ENCODE measurements at places on chromosomes 3 and 15.

- DNase-seq: no peak
Observed at GRCh38 chr3:177334803-177335202, 137.5 kb upstream of the TBL1XR1 start.

DNA sequence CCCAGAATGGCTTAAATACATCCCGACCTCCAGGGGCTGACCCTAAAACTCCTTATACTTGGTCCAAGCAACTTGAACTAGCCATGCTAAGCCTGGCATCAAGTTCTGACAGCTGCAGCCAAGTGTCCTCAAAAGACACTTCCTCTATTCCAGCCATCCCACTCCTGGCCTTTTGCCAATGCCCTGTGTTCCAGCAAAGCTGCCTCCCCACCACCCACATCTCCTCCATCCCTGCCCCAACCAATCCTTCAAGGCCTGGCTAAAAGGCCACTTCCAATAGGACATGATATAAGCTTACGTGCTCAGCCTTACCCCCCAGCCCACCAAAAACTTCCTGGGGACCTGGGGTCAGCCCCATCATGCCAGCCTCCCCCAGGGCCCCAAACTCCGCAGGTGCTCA is 40.9 kb downstream of the SEMA3G start:
- no peak for DNase-seq

- no peak for DNase-seq
Observed at GRCh38 chr3:54294214-54294613, 171.9 kb downstream of the CACNA2D3 start.

DNA sequence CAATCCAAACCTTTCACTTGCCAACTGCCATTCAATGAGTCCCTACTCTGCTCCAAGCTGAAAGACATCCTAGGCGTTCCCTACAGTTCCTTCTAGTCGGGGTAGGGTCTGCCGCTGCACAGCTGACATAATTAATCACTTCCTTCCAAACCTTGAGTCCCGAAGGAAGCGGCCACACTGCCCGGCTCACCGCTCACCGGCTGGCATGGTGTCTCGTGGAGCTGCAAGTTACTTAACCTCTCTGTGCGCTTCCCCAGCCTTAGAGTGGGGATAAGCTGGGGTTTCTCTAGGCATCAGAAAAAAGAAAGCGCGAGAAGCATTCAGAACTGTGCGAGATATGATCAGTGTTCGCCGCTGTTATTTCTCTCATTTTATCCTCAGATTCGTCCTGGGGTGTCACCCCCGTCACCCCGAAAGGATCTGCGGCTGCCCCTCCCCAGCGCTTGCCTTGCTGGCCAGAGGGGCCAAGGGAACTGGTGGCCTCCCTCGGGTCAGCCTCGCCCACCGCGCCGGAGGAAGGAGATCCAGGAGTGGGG is 748 bp downstream of the MRPS25 start:
- no peak for DNase-seq

GRCh38 chr3:128620268-128620691 is 30.3 kb downstream of the RPN1 start:
- DNase-seq: no peak

DNA sequence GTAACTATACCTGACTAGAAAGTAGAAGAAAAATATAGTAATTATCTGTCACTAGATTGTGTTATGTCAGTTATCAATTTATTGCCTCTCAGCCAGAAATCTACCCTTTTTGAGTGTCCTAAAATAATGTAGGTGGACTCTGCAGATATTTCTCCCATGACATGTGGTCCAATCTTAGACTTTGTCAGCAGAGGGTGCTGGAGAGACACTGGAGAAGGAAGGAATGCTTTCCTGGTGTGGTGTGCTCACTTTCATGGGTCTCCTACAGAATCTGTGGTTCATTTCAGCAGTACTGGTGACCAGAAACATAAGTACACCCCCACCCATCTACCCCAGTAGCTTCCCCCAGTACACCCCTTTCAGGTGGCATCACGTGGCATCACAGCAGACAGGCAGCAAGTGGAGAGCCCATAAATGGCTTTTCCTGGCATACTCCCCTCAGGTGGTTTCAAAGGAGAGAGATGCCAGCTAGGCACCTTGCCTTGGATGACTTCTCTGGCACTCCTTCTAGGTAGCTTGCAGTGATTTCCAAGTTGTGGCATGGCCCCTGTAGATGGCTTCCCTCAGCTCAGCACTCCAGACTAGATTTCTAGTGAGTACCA is 114.7 kb downstream of the GADL1 start:
- DNase-seq: no peak

DNA sequence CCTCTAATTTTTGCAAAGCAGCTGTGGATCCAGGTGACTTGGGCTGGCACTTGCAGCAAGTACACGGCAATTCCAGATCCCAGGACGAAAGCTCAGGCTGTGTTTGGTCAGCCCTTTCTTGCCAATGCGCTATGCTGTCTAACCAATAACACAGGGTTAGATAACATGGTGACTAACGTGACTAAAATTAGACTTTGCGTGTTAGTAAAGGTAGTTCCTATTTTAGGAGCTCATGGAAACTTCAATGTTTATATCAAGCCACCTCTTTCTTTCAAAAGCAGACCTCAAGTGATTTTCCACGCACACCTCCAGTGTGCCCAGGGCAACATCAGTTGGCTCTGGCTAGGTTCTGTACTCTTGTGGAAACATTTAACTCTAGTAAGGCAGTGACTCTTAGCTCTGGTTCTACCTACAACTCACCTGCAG is 32.5 kb downstream of the CDCP1 start:
- DNase-seq: no peak

- DNase-seq: no peak
Observed at GRCh38 chr3:140387244-140387643, 290.6 kb upstream of the TRIM42 start.

DNA sequence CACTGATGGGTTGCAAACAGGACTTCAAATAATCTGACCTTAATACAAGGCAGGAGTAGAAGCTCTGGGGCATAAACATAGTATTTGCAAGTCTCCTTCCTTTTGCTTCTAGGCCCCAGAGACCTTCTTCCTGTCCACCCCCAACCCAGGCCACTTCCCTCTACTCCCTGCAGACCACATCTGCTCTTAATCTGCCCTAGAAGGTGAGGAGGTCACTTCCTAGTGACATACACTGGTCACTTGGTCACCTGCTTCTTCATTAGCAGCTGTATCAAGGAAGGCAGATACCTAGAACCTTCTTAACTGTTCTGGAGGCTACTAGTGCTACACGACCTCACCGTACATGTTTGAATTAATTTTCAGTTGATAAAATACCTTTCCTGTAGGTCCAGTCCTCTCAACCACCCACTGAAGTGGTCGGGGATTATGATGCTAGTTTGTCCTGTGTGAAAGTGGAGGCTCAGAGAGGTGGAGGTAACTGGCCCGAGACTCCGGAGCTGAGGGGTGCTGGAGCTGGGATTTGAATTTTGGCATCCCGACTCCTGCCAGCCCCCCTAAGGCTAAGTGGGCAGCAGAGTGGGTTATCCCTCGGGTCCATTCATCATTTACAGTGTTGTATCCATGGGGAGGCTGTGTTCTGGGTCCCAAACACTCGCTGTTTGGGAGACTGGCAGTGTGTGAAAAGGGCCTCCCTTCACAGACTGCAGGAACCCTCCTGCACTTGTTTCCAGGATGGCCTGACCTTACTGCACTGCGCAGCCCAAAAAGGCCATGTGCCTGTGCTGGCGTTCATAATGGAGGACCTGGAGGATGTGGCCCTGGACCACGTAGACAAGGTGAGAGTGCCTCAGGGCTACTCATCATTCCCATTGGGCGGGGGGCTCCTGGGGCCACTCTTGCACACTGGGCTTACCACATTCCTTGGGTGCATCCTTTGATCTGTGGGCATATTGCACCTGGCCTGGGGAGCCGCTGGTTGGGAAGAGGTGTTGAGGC is 13.9 kb downstream of the ANKDD1A start:
- DNase-seq: no peak

GRCh38 chr3:13879946-13880810 is at the start of gene WNT7A:
WNT7A (minus strand) TSS chr3:13880071; CDS start chr3:13879816, 255 bp downstream.
- DNase-seq: no peak

- no peak for DNase-seq
Observed at GRCh38 chr3:179265875-179266274, 15.0 kb upstream of the KCNMB3 start.

- no peak for DNase-seq
Observed at GRCh38 chr3:181564222-181564621, 147.5 kb upstream of the SOX2 start.

- DNase-seq: no peak
Observed at GRCh38 chr3:195025056-195025883, 245.7 kb downstream of the XXYLT1 start.

- no peak for DNase-seq
Observed at GRCh38 chr15:70447521-70447920, 315.8 kb downstream of the UACA start.

DNA sequence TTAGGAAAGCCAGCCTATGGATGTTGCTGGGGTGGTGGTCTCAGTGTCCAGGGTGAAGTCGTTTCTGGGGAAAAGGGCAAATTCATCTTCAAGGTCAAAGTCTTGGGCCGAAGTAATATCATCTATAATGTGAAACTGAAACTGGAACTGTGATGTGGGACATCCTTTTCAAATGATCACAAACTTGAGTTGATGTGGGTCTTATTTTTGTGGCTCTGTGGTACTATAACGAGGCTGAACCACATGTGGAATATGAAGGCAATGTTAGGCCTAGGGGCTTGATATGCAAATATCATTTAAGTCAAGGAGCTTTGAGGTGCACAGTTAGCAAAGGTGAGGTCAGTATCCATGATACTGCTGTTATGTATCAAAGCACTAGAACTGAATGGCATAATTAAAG is 1.5 kb upstream of the CD200R1L start:
- DNase-seq: no peak

DNA sequence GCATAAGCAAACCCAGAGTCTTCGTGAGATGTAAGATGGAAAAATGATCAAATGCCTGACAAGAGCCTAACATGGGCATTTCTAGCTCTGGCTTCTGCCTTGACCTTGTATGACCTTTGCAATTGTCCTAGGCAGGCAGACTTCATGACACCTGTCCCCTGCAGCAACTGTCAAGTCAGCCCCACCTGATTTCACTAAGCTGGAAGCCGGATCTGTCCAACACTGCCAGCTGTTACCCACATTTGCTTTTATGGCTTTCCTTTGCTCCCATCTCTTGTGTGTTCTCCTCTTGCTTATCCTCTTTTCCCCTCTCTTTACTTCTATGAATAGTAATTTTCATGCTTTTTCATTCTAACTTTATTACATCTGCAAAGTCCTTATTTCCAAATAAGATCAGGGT is 48.5 kb upstream of the TNIK start:
- no peak for DNase-seq

- no peak for DNase-seq
Observed at GRCh38 chr3:29771602-29772001, 490.7 kb downstream of the RBMS3 start.
